CD4-positive, alpha-beta memory T cell (primary cell): ENCODE measurements at places on chromosomes 5 and 9.

- no peaks in the 10 kb centered on the region for H3K27me3 ChIP-seq
- no peak overlapping the region for H3K27ac ChIP-seq
- H3K4me1 ChIP-seq, result no peaks in the 10 kb centered on the region
Observed at GRCh38 chr5:82931110-82931509, 146.1 kb downstream of the TMEM167A start.

DNA sequence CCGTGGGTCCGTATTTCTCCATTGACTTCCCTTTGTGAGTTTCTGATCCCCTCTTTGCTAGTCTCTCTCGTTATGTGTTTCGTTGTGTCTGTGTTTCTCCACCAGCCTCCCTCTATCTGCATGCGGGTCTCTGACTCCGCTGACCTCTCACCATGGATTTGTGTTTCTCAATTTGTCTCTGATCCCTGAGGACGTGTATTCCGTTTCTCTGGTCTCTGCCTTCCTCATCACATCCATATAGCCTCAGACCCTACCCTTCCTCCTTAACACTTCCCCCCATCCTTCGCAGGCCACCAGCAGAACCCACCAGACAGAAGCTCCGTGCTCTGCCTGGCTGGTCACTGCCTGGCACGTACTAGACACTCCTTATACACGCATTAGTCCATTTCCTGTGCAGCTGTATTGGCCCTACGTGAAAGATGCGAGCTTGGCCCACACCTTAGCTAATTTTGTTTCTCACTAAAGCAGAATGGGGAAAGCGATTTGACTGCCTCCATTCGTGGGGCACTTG, 631 bp downstream of the B4GALT7 start:
- H3K4me3 ChIP-seq, result peak overlapping the region; percentile 79
- H3K27ac ChIP-seq, result peak overlapping the region; percentile 60
- peaks cover 4% of the 10 kb centered on the region for H3K36me3 ChIP-seq
- DNase-seq, result no peak
- no peaks in the 10 kb centered on the region for H3K27me3 ChIP-seq

GRCh38 chr5:128613766-128614165, 75.7 kb upstream of the FBN2 start:
- H3K27me3 ChIP-seq, result no peaks in the 10 kb centered on the region
- H3K27ac ChIP-seq, result no peak overlapping the region
- no peaks in the 10 kb centered on the region for H3K4me1 ChIP-seq
- no peak overlapping the region for H3K4me3 ChIP-seq

DNA sequence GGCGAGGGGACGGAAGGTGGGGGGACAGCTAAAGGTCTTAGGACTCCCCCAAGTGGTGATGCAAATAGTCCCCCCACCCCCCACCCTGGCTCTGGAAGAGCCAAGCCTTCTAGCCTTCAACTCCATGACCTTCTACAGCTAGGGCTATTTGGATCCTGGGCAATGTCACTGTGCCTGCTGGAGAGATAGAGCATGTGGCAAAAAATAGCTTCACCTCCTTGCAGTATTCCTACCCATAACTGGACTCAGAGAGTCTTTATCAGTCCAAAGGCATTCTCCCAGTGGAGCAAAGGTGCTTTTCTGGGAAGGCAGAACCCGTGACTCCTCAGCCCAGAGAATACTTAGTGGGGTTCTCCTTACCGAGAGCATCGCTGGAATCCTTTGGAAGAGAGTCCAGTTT, 48.9 kb upstream of the PPARGC1B start:
- no peaks in the 10 kb centered on the region for H3K4me1 ChIP-seq
- H3K27me3 ChIP-seq, result no peaks in the 10 kb centered on the region
- H3K4me3 ChIP-seq, result no peak overlapping the region
- H3K36me3 ChIP-seq, result no peaks in the 10 kb centered on the region
- no peak overlapping the region for H3K27ac ChIP-seq
- no peak for DNase-seq

DNA sequence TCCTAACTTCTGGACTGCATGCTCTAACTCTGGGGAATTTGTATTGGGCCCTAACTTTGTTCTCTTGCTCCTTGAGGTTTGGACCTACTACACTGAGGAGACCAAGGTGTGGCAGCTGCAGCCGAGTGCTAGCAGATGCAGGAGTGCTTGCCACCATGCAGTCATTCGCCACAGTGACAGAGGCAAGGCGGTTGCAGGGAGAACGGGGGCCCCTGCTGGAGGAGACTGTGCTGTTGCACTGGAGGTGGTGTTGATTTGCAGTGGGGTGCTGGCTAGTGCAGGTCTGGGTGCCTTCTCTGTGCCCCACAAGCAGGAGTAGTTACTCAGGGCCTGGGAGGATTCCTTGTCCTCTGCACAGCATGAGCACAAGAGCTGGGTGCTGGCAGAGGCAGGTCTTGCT, 22.4 kb upstream of the DIRAS2 start:
- H3K27me3 ChIP-seq, result no peaks in the 10 kb centered on the region
- H3K4me3 ChIP-seq, result no peak overlapping the region
- no peak for DNase-seq
- H3K4me1 ChIP-seq, result no peaks in the 10 kb centered on the region
- no peaks in the 10 kb centered on the region for H3K36me3 ChIP-seq
